Camera-type eye (tissue), 1 donor: ENCODE measurements at places on chromosomes 4 and X. TPM values are rescaled to one million over a fixed set of nuclear protein-coding genes. Genes with fewer than 3 reads are reported as not detected.

Gene FAM9A
- not detected for total RNA-seq

Gene CT45A5
- not detected for total RNA-seq

Gene L1CAM
- total RNA-seq, result 57.3 TPM

Gene SEC31A
- 268 TPM for total RNA-seq

Gene BEX4
- total RNA-seq, result 67.1 TPM

Gene ZNF182
- total RNA-seq, result 13.0 TPM
